NCI-H1436 (cell line): ENCODE measurements at places on chromosomes 13 and 19.

GRCh38 chr13:90950160-90950559 is 397.3 kb upstream of the MIR17HG start:
- no peak for DNase-seq

GRCh38 chr13:36242761-36243160 is 28.4 kb upstream of the SOHLH2 start:
- no peak for DNase-seq

DNA sequence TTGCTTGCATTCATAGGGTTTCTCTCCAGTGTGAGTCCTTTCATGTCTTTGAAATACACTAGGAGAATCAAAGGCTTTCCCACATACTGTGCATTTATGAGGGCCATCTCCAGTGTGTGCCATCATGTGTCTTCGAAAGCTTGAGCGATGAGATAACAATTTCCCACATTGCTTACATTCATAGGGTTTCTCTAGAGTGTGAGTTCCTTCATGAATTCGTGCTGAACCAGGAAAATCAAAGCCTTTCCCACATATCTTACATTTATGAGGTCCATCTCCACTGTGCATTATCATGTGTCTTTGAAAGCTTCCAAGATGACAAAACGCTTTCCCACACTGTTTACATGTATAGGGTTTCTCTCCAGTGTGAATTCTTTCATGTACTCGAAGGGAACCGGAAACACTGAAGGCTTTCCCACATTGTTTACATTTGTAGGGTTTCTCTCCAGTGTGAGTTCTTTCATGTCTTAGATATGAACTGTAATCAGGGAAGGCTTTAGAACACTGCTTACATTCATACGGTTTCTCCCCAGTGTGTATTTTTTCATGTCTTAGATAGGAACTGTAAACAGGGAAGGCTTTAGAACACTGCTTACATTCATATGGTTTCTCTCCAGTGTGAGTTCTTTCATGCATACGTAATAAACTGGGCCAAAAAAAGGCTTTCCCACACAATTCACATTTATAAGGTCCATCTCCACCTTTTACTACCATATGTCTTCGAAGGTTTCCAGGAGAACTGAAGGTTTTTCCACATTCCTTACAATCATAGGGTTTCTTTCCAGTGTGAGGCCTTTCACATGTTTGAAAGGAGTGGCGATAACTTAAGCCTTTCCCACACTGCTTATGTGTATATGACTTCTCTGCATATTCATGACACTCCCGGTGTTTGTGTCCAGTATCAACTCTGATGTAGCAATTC is 21.4 kb downstream of the ZNF44 start:
- DNase-seq, result no peak

GRCh38 chr19:48354332-48354992 is 9.3 kb downstream of the TMEM143 start:
- no peak for DNase-seq

GRCh38 chr19:38308006-38308766 is 4.1 kb downstream of the C19orf33 start:
- no peak for DNase-seq

- no peak for DNase-seq
Measured at GRCh38 chr19:8567522-8568172, 9.6 kb downstream of the MYO1F start.

- no peak for DNase-seq
Measured at GRCh38 chr19:33426621-33427361, 53.3 kb downstream of the CEBPG start.

DNA sequence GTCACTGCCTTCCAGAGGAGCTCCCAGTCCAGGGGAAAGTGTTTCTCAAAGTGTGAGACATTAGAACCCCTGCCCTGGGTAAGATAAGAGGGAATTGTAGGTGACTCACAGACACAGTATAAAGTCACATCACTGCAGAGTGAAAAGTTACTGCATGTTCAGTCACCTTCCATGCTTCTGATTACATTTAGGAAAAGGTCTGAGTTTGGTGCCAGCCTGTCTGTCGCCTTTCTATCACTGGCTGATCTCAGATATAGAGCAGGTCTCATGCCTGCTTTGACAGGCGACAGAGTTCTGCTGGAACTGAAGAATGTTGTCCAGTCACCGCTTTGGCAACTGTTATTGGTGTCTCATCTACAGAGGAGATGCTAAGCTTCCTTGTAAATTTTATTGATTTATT is 1078.6 kb downstream of the UQCRFS1 start:
- no peak for DNase-seq

DNA sequence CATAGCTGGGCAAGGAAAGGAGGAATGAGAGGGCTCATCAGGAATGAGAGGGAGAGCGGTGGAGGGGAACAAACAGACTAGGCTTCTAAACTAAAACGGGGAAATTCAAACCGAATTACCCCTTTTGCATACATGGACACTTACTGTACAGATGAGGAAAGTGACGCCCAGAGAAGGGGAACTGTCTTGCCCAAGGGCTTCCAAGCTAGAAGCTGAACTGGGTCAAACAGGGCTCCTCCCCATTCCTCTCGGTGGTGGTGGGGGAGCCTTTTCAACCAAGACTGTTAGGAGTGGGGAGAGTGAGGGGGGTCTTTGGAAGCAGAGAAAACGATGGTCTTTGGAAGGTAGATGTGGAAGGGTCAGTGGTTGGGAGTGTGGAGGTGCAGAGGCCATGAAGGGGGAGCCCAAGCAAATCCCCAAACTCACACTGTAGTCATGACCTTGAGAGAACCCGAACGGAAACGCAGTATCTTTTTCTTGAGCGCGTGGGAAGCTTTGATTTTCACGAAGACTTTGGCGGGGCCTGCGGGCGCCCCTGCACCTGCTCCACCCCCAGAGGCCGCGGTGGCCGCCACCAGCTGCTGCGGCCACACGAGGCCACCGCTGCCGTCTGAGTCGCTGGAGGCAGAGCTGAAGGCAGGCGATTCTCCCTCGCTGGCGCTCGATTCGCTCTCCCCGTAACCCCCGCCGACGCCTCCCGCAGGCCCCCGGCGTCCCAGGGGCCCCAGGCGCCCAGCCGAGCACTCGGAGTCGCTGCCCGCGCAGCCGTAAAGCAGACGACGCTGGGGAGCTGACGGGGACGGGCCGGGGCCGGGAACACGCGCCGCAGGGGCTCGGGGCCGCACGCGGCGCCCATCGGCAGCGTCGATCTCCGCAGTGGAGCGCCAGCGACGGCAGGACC is 12.3 kb upstream of the GNG8 start:
- DNase-seq, result no peak

DNA sequence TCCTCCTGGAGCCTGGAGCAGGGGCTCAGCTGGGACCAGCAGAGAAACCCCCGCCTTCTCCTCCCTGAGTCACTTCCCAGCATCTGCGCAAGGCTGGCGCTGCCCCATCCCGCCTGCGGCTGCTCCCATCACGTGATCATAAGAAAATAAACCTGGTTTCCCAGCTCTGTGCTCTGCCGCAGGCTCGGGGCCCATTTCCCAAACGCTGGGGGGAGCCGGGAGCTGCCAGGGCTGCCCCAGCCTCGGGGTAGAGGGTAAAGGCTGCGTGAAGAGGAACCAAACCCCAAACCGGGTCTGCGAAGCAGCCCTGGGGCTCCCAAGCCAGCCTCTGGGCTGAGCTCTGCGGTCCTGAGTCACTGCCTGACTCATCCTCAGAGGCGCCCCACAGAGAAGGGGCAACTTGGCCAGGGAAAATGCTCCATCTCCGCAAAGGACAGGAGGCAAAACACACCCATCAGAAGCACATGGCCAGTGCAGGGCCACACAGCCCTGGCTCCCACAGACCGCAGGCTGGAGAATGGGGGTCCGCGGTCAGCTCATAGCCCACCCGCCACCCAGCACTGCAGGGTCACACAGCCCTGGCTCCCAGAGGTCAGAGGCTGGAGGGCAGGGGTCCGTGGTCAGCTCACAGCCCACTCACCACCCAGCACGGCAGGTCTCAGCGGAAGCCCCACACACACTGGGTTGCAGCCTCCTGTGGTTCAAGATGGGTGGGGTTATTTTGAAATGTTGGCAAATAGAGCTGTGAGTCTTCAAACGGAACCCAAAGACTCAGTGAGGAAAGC is 67.1 kb downstream of the RASA3 start:
- peak; percentile 50 for DNase-seq

- no peak for DNase-seq
Measured at GRCh38 chr13:75352641-75353327, 129.2 kb downstream of the TBC1D4 start.

DNA sequence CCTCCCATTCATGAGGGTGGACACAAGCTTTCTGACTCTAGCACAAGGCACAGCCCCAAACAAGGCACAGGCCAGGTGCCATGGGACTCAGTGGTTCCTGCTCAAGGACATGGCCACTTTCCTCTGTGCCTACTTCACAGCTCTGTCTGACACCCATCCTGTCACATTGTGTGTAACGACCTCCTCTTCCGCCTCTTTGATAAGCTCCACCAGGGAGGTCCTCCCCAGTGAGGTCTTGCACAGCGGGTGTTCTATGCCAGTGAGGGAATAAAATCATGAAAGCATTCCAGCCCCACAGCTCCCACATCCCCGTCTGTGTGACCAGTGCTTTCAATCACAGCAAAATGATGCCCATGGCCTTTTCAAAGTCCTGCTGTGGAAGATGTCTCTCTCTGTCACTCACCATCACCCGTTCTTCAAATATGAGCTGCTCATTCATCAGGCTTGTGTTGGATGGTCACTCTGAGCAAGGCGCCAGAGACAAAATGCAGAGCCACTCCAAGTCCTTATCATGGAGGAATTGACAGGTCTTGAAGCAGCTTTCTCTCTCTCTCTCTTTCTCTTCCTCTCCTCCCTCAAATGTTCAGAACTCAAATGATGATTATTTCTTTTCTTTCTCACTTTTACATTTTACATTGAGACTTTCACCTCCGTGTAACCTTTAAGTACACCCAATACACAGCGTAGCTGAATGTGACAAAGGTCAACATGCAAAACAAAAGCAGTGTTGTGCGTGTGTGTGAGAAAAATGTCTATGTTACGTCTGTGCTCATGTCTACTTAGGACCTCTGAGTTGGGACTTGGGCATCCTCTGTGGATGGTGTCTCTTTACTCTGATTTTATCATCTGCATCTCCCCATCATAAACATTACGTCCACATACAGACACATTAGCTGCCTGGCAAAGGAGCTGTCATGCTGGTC is 8.0 kb upstream of the SPATA13 start:
- no peak for DNase-seq

DNA sequence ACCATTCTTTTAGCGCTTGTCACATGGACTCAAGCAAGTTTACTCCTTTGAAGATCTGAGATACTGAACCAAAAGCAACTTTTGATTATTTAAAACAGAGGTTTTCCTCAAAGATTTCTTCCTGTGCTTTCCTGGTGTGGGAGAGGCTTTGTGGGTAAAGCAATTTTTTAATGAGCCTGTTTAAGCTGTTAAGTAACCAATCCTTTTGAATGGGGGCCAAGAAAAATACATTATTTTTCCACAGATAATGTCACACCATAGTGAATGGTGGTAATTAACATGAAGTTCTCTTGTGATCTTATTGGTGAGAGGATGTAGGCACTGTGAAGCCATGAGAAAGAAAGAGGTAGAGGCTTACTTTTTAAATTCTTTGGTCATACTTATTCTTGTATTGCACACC is 55.8 kb upstream of the OBI1 start:
- DNase-seq, result no peak

DNA sequence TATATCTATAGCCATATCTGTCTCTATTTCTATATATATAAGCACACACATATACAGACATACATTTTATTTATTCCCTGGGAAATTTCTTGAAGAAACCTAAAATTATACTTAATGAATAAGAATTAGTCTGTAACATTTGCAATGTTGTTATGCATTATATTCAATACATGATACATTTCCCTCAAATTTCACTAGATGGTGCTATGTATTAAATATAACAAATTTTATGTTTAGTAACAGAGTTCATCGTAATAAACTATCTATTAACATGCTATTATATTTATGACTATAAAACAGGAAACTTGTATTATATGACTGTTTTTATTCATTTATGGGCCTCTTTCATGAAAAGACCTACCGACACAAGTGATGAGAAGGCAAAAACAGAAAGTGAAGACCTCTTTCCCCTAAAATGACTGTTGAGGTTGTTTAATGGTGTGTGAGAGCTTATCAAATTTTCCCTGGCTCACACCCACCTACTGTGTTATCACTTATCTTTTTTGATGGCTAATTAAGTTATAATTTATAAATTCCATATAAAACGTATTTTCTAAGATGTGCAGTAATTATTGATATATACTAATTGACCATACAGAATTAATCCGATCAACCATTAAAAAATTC is 881.9 kb downstream of the SLITRK6 start:
- peak; percentile 34 for DNase-seq

GRCh38 chr13:73201626-73202025 is 142.8 kb downstream of the KLF5 start:
- DNase-seq, result no peak

- no peak for DNase-seq
Measured at GRCh38 chr13:46874006-46874405, 22.8 kb downstream of the HTR2A start.

DNA sequence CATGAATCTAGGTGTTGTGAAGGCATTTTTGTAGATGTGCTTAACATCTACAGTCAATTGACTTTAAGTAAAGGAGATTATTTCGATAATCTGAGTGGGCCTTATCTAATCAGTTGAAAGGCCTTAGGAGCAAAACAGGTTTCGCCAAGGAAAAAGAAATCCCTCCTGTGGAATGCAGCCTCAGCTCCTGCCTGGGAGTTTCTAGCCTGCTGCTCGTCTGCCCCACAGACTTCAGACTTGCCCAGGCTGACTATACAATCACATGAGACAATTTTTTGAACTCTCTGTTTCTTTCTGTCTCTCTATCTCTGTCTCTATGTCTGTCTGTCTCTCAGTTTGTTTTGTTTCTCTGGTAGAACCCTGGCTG is 312.5 kb downstream of the OLFM4 start:
- no peak for DNase-seq

GRCh38 chr19:13094106-13094504 is 8.6 kb downstream of the LYL1 start:
- DNase-seq, result no peak

DNA sequence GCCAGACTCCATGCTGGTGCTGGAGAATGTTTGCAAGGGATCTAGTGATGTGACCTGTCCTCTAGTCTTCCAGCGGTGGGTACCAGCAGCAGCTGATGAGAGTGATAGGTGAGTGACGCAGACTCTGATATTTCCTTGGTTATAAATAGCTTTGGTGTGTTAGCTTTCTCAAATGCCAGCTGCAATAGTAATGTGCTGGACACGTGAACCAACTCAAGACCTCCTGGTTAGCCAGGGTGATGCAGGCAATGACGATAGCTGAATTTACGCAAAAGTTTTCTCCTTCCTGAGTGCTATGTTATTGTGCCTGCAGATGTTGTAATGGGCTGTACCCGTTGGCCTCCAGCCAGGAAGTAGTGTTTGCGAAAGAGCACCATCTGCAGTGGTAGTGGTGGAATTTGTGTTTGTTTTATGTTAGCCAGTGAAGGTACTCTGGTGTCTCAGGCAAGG is 129.5 kb downstream of the CYSLTR2 start:
- no peak for DNase-seq

GRCh38 chr13:94640721-94641120 is 39.1 kb downstream of the GPR180 start:
- DNase-seq, result no peak

DNA sequence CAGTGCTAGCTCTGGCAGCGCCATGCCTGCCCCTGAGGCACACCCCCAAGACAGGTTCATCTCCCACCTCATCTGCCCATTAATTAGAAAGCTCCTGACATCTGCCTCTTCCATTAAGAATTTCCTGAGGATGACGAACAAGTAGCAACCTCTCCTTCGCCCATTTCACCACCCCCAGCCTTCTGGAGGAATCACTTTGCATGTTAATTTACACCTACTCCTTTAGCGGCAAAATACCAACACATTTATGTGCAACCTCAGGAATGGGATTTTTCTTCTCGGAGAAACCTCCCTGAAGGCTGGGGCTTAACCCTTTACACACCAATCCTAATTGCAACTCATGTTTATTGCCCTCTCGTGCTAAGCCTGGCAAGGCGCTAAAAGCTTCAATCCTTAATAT is 13.8 kb downstream of the SLC7A1 start:
- DNase-seq, result no peak

- DNase-seq, result no peak
Measured at GRCh38 chr13:94704377-94705080, 7.8 kb downstream of the SOX21 start.
